Gastroesophageal sphincter (tissue), 4 donors: ENCODE measurements at places on chromosomes 5 and 9. TPM values are rescaled to one million over a fixed set of nuclear protein-coding genes. Genes with fewer than 3 reads are reported as not detected.

Gene ESM1
- not detected for total RNA-seq

Gene IQGAP2
- 34.4 TPM for total RNA-seq

Gene ELP1
- 15.2 TPM for total RNA-seq

Gene AQP7
- 1.2 TPM for total RNA-seq

Gene CCNH
- total RNA-seq: 39.3 TPM

Gene CXXC5
- 39.2 TPM for total RNA-seq

Gene NUTM2G
- total RNA-seq: not detected

Gene HK3
- 11.5 TPM for total RNA-seq

Gene CARTPT
- 1.1 TPM for total RNA-seq

Gene PRDM9
- total RNA-seq: not detected

Gene FBXO4
- 9.2 TPM for total RNA-seq

Gene EGFLAM
- 7.8 TPM for total RNA-seq

Gene IRX2
- 2.6 TPM for total RNA-seq

Gene GABRP
- not detected for total RNA-seq

Gene NR4A3
- total RNA-seq: 1.1 TPM

Gene ASTN2
- 7.0 TPM for total RNA-seq

Gene PCDHA4
- 0.13 TPM for total RNA-seq

Gene NCBP1
- total RNA-seq: 30.5 TPM

Gene PGM5
- total RNA-seq: 690 TPM

Gene FBP2
- not detected for total RNA-seq

Gene GSN
- 3,336 TPM for total RNA-seq

Gene GRXCR2
- total RNA-seq: not detected

Gene ANKS6
- 17.6 TPM for total RNA-seq

Gene SLC46A2
- total RNA-seq: not detected

Gene MEGF10
- total RNA-seq: 0.32 TPM

Gene SPATA31C1
- total RNA-seq: not detected

Gene PCDHA5
- total RNA-seq: 0.27 TPM

Gene ALAD
- total RNA-seq: 17.3 TPM

Gene MOB3B
- total RNA-seq: 12.4 TPM

Gene ALDH7A1
- 13.6 TPM for total RNA-seq

Gene GARIN3
- not detected for total RNA-seq

Gene ABLIM3
- total RNA-seq: 30.3 TPM

Gene CCDC180
- 9.8 TPM for total RNA-seq

Gene TMEFF1
- total RNA-seq: 0.81 TPM

Gene PTGDS
- 132 TPM for total RNA-seq

Gene CD72
- total RNA-seq: 1.4 TPM

Gene OTP
- total RNA-seq: not detected

Gene MUSK
- total RNA-seq: 2.9 TPM

Gene STPG3
- not detected for total RNA-seq

Gene DMRT3
- not detected for total RNA-seq

Gene PLK2
- 52.1 TPM for total RNA-seq

Gene MLANA
- not detected for total RNA-seq

Gene PCDHGC5
- 5.1 TPM for total RNA-seq

Gene GPR21
- 3.2 TPM for total RNA-seq

Gene RNF180
- total RNA-seq: 22.0 TPM

Gene FRMPD1
- not detected for total RNA-seq

Gene TRIM36
- total RNA-seq: 1.5 TPM

Gene CLPTM1L
- total RNA-seq: 83.9 TPM

Gene FOXD1
- total RNA-seq: 13.9 TPM

Gene TMEM252
- not detected for total RNA-seq

Gene UBTD2
- total RNA-seq: 19.5 TPM

Gene FAM151B
- 3.6 TPM for total RNA-seq

Gene OLFML2A
- 43.0 TPM for total RNA-seq

Gene GPX3
- 690 TPM for total RNA-seq
